ENCODE measurements at places on chromosomes 4 and X. TPM values are rescaled to one million over a fixed set of nuclear protein-coding genes. Genes with fewer than 3 reads are reported as not detected.

The ADH1B gene
- total RNA-seq = 281 TPM

The GAGE13 gene
- not detected for total RNA-seq

The SPANXN4 gene
- total RNA-seq = not detected

The GAGE2A gene
- total RNA-seq = not detected

The HPSE gene
- 1.6 TPM for total RNA-seq

The FAM133A gene
- 0.15 TPM for total RNA-seq

The REPS2 gene
- 0.99 TPM for total RNA-seq

The CDX4 gene
- not detected for total RNA-seq

The KDM5C gene
- total RNA-seq = 76.8 TPM

Measured in smooth muscle cell of trachea (primary cell).